Activated CD8-positive, alpha-beta memory T cell treated with anti-CD3 and anti-CD28 coated beads for 48 hours (primary cell): ENCODE measurements at places on chromosomes 6 and 20.

- DNase-seq: no peak
Measured at GRCh38 chr6:107447663-107448216, 11.6 kb downstream of the PDSS2 start.

DNA sequence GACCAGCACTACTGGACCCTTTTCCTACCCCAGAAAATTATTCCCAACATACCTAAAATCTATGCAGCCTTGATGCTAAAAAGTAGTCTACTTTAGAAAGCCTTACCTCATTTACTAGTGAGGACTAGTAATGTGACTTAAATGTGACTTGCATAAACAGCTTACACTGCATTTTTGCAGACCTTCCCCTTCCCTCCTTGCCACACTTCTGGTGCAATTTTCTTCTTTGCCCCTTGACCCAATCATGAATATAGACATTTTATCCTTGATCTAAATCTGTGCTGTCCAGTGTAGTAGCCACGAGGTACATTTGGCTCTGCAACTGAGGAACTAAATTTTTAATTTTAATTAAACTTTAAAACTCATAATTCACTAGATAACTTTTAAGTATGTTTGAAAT lies 7.0 kb upstream of the ZKSCAN8 start:
- no peak for DNase-seq

DNA sequence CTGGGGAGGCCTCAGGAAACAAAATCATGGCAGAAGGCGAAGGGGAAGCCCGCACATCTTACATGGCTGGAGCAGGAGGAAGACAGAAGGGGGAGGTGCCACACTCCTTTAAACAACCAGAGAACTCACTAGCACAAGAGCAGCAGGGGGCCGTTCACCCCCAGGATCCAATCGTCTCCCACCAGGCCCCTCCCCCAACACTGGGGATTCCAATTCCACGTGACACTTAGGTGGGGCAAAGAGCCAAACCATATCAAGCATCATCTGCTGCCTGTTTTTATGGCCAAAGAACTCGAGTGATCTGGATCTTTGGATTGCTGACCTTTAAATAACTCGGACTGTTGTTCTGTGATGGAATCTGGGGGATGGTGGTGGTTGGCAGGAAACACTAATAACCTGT lies 28.0 kb downstream of the PNLDC1 start:
- no peak for DNase-seq

DNA sequence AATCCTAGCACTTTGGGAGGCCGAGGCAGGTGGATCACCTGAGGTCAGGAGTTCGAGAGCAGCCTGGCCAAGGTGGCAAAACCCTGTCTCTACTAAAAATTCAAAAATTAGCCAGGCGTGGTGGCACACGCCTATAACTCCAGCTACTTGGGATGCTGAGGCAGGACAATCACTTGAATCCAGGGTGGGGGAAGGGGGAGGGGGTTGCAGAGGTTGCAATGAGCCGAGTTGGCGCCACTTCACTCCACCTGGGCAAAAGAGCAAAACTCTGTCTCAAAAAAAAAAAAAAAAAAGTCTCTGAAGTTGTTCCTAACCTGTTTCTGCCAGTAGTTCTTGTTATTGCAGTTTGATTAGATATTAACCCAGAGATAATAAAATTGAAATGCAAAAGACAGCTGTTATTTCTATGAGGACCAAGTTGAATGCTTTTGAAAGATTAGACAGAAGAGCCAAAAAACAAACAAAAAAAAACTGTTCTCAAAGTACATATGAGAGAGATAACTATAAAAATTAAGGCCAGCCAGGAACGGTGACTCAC lies 22.6 kb downstream of the PIGU start:
- no peak for DNase-seq

- no peak for DNase-seq
Measured at GRCh38 chr6:130699742-130700141, 127.5 kb upstream of the SMLR1 start.

- no peak for DNase-seq
Measured at GRCh38 chr6:154555073-154555677, 44.7 kb upstream of the CNKSR3 start.

GRCh38 chr20:10309326-10309725 lies 90.7 kb downstream of the SNAP25 start:
- no peak for DNase-seq

DNA sequence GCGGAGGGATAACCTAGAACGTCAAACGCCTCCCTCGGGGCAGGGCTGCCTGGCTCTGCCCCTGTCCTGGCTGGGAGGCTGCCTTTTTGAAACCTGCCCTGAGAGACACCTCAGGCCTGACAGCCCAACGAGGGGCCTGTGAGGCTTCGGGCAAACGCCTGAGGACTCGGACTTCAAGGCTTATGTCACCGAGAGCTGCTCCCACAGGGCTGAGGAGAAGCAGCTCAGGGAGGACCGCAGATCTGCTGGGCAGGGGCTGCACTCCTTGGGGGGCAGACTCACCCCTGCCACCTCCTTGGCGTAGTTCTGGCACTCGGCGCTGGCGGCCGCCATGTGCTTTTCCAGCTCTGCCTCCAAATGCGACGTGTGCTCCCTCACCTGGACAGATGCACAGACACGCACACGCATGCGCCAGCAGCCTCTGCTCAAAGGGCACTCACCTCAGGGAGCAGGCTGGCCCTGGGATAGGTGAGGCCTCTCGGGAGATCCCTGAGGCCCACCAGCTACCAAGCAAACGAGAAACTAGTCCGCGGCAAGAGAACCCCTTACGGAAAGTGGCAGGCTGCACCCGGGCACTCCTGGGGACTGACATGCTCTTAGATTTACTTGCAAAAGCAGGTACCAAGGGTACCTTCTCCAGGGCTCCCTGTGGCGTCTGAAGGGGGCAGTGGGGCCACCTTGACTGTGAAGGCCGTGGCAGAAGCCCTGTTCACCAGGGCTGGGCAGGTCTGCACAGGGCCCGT lies 49.6 kb downstream of the DSTN start:
- no peak for DNase-seq

GRCh38 chr6:20172842-20173456 lies 39.3 kb downstream of the MBOAT1 start:
- no peak for DNase-seq

GRCh38 chr20:48455651-48456365 lies 372.0 kb downstream of the PREX1 start:
- DNase-seq: no peak

DNA sequence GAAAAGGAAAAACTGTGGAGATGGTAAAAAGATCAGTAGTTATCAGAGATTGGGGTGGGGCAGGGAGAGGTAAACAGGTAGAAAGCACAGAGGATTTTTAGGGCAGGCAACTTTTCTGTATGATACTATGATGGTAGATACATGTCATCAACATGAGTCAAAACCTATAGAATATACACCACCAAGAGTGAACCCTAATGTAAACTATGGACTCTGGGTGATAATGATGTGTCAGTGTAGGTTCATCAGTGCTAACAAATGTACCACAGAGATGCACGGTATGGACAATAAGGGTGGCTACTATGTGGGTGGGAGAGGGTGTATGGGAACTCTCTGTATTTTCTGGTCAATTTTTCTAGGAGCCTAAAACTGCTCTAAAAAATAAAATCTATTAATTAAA lies 18.5 kb downstream of the PACSIN1 start:
- no peak for DNase-seq

DNA sequence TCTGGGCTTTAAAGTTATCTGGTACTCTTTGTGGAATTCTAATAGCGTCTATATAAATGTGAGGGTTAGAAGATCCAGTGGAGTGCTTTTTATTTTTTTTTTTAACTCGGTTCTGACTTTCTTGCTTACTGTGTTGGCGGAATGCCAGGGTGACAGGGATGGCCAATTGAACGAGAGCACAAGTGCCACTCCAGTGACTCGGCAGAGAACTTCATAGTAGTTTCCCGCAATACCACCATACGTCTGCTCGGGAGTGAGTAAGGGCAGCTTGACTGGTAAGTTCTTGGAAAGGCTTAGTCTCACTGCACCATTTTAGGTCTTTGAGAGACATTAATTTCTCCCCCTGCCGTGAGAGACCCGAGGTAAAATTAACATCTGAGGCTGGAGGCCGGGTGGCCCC lies 49.4 kb upstream of the TULP1 start:
- DNase-seq: no peak
